ENCODE measurements at places on chromosomes 4 and X. TPM values are rescaled to one million over a fixed set of nuclear protein-coding genes. Genes with fewer than 3 reads are reported as not detected.

The IGBP1 gene
- total RNA-seq: 50.7 TPM

The TACR3 gene
- under 0.01 TPM for total RNA-seq

The ANXA10 gene
- 10.7 TPM for total RNA-seq

The MAGEA2 gene
- total RNA-seq: not detected

The C1QTNF7 gene
- total RNA-seq: 0.12 TPM

The GLRA2 gene
- total RNA-seq: not detected

The PAGE2 gene
- total RNA-seq: not detected

The CHRDL1 gene
- total RNA-seq: 1.2 TPM

The CT45A10 gene
- total RNA-seq: not detected

The ZCCHC18 gene
- total RNA-seq: 2.0 TPM

The ARMCX5 gene
- total RNA-seq: 18.6 TPM

The CDS1 gene
- 0.37 TPM for total RNA-seq

The STAP1 gene
- not detected for total RNA-seq
